A549 treated with GW870086 at 1 μM for 4 hours (cell line): ENCODE measurements at places on chromosomes 5 and 9. TPM values are rescaled to one million over a fixed set of nuclear protein-coding genes. Genes with fewer than 3 reads are reported as not detected.

SOHLH1 gene
- 0.10 TPM in 1 of 5 replicates, not detected in the others for total RNA-seq

FOXD4L6 gene
- 0.06 TPM in 1 of 5 replicates, not detected in the others for total RNA-seq

CDKN2B gene
- total RNA-seq = not detected in 5 replicates

PCA3 gene
- total RNA-seq = not detected in 5 replicates

SLC45A2 gene
- 0.07 TPM in 1 of 5 replicates, not detected in the others for total RNA-seq

FOXD4 gene
- 0.24 to 0.83 TPM (median 0.44 TPM) in 5 replicates for total RNA-seq

TMEFF1 gene
- 1.0 to 1.3 TPM (median 1.1 TPM) in 5 replicates for total RNA-seq

RNF183 gene
- total RNA-seq = 0.19 TPM in 1 of 5 replicates, not detected in the others

AGTPBP1 gene
- 7.3 to 10.0 TPM (median 9.7 TPM) in 5 replicates for total RNA-seq

CDK5RAP2 gene
- 25.0 to 34.9 TPM (median 28.3 TPM) in 5 replicates for total RNA-seq

TMC1 gene
- total RNA-seq = 0.06 to 0.29 TPM (median 0.13 TPM) in 3 of 5 replicates, not detected in the others

MSMP gene
- 0.32 TPM in 1 of 5 replicates, not detected in the others for total RNA-seq

FRMD3 gene
- 4.8 to 7.6 TPM (median 6.2 TPM) in 5 replicates for total RNA-seq

PCDHGA5 gene
- total RNA-seq = 0.08 to 0.22 TPM (median 0.12 TPM) in 5 replicates

SLC6A7 gene
- total RNA-seq = 0.03 to 0.05 TPM in 2 of 5 replicates, not detected in the others

DRD1 gene
- total RNA-seq = 0.13 to 0.23 TPM (median 0.17 TPM) in 5 replicates

EPB41L4B gene
- total RNA-seq = 17.9 to 21.3 TPM (median 20.6 TPM) in 5 replicates

PRR16 gene
- total RNA-seq = 0.12 TPM in 1 of 5 replicates, not detected in the others

SLC27A4 gene
- 36.3 to 50.5 TPM (median 46.0 TPM) in 5 replicates for total RNA-seq

PCDHB14 gene
- 0.02 to 0.13 TPM (median 0.07 TPM) in 5 replicates for total RNA-seq

TRPM6 gene
- total RNA-seq = 1.5 to 2.0 TPM (median 1.9 TPM) in 5 replicates

BTNL8 gene
- total RNA-seq = not detected in 5 replicates

SPINK13 gene
- not detected in 5 replicates for total RNA-seq

PCDHB4 gene
- 0.03 to 0.11 TPM (median 0.08 TPM) in 3 of 5 replicates, not detected in the others for total RNA-seq

HSD17B3 gene
- total RNA-seq = 0.54 TPM in 1 of 5 replicates, not detected in the others

TMEM174 gene
- not detected in 5 replicates for total RNA-seq

SLC2A6 gene
- 13.5 to 21.5 TPM (median 19.5 TPM) in 5 replicates for total RNA-seq

FAM78A gene
- total RNA-seq = 0.19 to 0.35 TPM (median 0.26 TPM) in 5 replicates
